ENCODE measurements at places on chromosomes 11 and 22.

GRCh38 chr22:40251106-40251505, 73.4 kb downstream of the TNRC6B start:
- no peak for DNase-seq

- DNase-seq: no peak
These were observed 59.1 kb downstream of the RRAS2 start for GRCh38 chr11:14299921-14300320.

DNA sequence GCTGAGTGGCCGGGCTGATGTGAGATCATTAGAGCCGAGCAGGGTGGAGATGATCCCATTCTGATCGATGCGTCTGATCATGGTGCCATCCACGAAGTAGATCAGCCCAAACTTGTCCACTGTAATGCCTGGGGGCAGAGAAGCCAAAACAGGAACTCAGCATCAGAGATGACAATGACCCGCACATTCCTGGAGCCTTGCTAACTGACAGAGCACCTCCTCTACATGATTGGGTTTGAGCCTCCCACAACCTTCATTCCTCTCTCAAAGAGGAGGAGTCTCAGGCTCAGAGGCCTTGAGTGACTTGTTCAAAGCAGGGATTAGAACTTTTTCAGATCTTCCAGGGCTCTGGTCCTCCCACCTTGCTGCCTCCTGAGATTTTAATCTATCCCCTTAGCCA, 133.7 kb upstream of the NARS2 start:
- no peak for DNase-seq

GRCh38 chr22:25876871-25877270, 134.9 kb downstream of the MYO18B start:
- DNase-seq: no peak

All from thymus (tissue), 14 donors.